Stimulated activated CD4-positive, alpha-beta T cell treated with anti-CD3 and anti-CD28 coated beads, Interleukin-2, amount 100 ng/mL, for 24 hours (primary cell): ENCODE measurements at places on chromosomes 3 and 15.

- no peak for DNase-seq
These were observed 31.6 kb downstream of the SLC24A1 start for GRCh38 chr15:65653341-65653740.

GRCh38 chr3:53744351-53744750 is 101.9 kb downstream of the CHDH start:
- no peak for DNase-seq

- DNase-seq: no peak
These were observed 27.4 kb upstream of the CD47 start for GRCh38 chr3:108118038-108118768.

- DNase-seq: no peak
These were observed 142.5 kb downstream of the NR1I2 start for GRCh38 chr3:119924111-119925094.

- DNase-seq: no peak
These were observed 200.6 kb downstream of the MYRIP start for GRCh38 chr3:40009991-40010390.

GRCh38 chr3:171959532-171960089 is 79.8 kb upstream of the FNDC3B start:
- no peak for DNase-seq

- DNase-seq: no peak
These were observed 34.1 kb upstream of the HACD2 start for GRCh38 chr3:123618768-123619484.

- DNase-seq: no peak
These were observed 46.7 kb upstream of the CCDC50 start for GRCh38 chr3:191282251-191283185.

DNA sequence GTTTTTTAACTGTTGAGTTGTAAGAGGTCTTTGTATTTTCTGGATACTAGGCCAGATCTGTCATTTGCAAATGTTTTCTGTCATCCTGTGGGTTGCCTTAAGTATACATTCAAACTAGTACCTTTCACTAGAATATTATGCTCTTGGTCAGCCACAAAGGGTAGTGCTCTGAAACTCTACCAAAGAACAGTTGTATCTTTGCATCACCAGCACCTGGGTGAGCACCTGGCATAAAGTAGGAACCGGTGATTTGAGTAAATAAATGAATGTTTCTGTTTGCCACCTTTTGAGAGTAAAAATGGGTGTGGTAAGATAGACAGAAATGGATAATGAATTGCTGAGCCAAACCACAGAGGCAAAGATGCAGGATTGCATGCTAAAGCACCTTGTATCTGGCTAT is 98.7 kb downstream of the SLCO3A1 start:
- no peak for DNase-seq
